ENCODE measurements at places on chromosomes 3 and 15.

- DNase-seq = no peak
Observed at GRCh38 chr3:8509961-8510360, 8.3 kb downstream of the LMCD1 start.

- DNase-seq = peak; percentile 22
Observed at GRCh38 chr3:194275291-194275690, 75.8 kb downstream of the CPN2 start.

GRCh38 chr15:69415381-69415780, 1.2 kb downstream of the KIF23 start:
- no peak for DNase-seq

GRCh38 chr15:71874245-71874644, 63.9 kb downstream of the NR2E3 start:
- no peak for DNase-seq

DNA sequence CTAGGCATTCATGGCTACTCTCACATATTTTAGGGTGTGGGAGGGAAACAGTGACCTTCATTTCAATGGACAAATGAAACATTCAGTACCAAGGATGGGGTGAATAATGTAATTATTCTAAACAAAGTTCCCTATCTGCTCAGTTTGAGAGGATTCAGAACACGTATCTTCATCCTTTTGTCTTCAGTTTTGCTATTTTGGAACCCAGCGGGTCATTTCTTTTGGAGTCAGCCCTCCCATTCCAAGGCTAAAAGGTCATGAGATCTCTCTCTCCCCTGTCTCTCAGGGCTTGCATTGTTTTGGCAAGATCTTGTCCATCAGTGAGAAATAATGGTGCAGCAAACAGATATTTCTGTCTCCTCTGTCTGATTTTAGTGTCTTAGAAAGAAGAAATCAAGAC, 16.3 kb upstream of the GATM start:
- no peak for DNase-seq

DNA sequence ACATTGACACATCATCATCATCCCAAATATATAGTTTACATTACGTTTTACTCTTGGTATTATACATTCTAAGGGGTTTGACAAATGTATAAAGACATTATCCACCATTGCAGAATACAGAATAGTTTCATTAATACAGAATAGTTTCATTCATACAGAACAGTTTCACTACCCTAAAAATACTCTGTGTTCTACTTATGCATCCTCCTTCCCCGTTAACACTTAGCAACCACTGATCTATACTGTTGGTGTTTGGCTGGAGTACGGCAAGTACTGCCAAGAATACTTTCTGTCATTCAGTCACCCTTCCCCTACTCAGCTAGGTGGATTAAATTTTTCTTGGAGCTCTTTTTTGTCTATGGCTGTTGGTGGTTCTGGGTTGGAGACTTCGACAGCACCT, 33.4 kb downstream of the LEKR1 start:
- DNase-seq = no peak

GRCh38 chr3:47985381-47985780, 30.8 kb downstream of the MAP4 start:
- DNase-seq = no peak

DNA sequence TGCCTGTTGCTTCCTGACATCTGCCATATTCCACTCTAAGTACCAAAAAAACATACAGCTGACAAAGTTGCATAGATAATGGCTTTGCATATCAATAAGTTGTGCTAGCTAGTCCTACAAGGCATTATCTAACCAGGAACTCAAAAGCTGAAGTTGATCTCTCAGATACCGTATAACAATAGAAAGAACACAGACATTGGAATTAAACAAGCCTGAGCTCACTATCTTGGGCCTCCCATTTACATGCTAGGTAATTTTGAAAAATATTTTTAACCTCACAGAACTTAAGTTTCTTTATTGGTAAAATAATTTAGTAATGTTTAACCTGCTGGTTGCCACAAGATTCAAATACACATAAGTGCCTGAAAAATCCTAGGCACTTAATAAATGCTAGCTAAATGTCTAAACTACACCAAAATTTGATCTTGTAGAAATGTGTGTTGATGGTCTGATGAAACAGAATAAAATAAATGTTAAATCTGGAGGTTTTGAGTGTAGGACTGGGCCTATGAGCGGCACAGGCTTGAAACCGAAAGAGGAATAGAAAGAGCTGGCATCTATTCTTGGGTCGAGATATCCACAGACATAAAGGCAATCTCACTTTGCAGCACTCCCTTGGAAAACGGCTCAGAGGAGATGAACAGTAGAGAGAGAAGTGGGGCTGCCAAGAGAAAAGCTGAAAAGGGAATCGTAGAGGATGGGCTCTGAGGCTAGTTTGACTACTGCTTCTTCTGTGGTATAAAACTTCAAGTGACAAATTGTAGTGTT, 29.9 kb upstream of the TTC14 start:
- no peak for DNase-seq

GRCh38 chr3:195522254-195523023, 20.7 kb downstream of the PPP1R2 start:
- DNase-seq = peak; percentile 38

GRCh38 chr3:24156466-24156865, 211.4 kb downstream of the NR1D2 start:
- peak; percentile 59 for DNase-seq

DNA sequence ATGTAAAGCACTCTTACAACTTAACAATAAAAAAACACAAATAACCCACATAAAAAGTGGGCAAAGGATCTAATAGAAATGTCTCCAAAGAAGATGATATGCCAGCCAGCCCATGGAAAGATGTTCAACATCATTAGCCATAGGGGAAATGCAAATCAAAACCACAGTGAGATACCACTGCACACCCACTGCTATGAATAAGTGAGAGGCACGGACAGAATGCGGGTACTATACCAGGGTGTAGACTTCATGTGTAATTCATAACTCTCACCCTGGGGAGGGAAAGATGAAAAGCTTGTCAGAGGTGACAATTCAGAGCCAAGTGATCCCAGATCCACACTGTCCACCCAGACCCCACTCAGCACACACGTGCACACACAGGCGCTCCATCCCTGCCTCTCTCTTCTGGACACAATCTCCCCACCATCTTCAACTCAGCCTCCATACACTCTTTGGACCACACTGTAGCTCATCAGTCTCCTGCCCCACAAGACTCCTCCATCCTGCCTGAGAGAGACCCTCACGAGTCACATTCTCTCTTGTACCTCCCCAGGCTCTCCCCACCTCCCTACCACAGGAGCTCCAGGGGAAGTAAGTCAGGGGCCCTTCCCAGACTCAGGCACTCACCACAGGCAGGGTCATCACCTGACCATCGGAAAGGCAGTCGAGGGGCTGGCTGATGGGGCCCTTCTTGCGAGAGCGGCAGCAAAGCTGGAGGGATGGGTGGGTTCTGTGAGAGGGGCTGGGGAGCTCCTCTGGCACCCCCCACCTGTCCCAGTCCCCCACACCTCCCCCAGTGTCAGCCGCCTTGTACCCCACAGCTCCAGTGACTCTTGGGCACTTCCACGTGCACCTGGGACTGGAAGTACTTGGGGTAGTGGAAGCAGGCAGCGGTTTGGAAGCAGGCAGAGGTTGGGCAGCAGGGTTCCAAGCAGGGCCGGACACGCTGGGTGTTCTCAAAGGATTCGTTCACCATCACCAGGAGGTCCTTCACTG, 21.3 kb downstream of the PLA2G4E start:
- no peak for DNase-seq

GRCh38 chr3:190252080-190252479, 70.2 kb downstream of the CLDN1 start:
- DNase-seq = no peak

DNA sequence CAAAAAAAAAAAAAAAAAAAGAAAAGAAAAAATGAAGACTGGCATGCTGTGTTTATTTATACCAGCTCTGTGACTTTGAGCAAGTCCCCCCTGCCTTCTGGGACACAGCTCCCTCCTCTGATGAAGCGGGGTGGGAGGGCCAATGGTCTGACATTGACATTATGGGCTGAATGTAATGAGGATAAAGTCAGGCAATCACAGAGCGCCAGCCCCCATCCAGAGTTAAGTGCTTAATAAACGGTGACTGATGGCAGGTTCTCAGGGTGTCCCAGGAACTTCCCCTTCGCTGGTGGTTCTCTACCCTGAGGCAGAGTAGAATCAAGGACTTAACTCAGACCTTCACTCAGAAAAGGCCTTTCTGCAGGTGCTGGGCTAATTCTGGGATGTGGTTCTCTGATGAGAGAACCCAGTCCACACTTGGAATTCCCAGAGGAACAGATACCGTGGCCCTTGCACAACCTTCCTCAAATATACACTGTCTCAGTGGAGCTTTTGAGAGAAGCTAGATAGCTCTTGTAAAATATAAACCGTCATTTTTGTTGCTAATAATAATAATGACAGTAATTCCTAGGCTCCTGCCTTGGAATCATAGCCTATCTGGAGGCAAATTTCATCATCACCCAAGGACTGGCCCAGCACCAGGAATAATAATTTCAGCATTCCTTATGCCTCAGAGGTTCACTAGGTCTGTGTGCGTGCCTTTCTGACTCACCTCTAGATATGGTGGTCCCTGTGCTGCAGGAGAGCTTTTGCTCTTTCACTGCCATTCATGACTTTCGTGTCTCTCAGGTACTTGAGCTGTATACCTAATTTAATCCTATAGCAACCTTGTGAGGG, 115.8 kb downstream of the RPLP1 start:
- no peak for DNase-seq

DNA sequence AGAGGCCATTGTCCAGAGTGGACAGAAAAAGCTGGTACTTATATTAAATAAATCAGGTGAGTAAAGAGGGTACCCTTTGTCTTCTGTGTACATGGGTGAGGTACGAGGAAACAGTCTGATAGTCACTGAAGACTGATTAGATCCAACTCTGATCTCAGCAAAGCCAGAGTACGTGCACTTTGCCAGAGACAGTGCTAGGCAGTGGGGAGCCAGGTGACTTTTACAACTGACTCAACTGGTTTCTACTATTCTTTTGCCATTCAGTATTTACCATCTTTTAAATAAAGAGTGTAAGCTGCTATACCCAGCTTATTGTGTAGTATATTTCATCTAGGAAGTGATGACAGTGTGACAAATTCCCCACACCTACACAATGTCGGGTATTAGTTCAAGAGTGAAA, 3.3 kb downstream of the GNL3 start:
- DNase-seq = no peak

- no peak for DNase-seq
Observed at GRCh38 chr3:40190056-40190455, 119.5 kb upstream of the EIF1B start.

DNA sequence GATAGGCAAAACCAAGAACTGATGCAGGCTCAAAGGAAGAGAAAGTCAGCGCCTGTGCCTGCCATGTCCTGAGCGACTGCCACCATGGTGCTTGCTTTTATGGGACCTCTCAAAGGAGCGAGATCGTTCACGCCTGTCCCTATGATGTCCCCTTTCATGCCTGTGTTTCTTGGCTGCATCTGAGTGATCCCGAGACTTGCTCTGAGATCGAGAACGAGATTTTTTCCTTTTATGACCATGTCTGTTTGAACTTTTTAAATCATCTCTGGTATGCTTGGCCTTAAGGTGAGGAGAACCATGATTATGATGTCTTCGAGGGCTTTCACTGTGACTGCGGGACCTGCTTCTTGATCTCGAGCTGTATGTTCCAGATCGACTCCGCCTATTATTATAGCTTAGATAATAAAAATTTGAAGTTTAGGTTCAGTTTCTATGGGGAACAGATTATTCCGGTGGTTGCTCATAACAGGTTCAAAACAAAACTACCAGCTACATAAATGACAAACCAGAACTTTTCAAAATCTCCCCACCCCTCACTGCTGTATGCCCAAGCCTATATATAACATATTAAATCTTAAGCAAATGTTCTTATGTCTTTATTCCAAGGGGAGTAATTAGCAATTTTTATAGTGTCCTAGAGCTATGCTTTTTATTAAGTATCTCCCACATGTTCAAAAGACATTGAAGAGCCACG, 11.6 kb downstream of the CCNL1 start:
- no peak for DNase-seq

GRCh38 chr3:52181543-52181942, 16.4 kb upstream of the ALAS1 start:
- DNase-seq = no peak

DNA sequence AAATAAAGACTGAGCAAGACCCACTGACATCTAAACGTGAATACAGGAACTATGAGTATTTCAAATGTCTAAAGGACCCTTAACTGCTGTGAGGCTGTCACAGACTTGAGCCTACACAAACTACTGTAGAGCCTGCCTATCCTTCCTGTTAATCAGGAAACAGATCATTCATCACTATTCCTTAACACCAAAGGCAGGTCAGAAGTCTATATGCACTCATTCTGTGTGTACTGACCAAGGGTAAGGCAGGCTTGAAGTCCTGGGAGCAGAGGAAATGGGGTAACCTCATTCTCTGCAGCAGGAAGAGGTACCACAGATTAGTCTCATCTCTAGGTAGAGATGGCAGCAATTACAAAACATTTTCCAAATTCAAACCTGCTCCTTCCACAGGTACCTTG, 30.7 kb downstream of the NPTN start:
- no peak for DNase-seq

- no peak for DNase-seq
Observed at GRCh38 chr3:32602206-32602605, 31.5 kb upstream of the DYNC1LI1 start.

DNA sequence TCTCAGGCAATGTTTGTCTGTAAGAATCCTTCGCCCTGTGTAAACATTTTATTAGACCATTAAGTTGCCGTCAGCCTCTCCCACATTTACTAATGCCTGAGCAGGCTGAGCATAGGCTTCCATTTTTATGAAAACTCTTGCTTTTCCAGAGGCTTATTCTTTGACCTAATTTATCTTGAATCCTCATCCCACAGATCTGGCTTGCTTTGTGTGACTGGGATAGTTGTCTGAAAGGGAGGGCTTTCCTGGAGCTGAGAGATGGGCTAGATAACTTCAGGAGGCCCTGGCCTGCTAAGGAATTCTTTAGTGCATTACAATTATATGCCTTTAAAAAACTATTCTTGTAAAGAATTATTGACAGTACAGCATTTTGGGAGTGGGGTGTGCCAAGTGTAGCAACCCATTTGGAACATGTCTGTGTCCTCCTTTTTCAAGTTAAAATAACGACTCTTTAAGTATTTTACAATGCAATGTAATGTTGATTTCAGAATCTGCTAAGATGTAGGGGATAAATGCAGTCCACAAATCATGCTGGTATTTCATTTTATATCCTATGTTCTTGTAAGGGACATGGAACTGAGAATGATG, 52.4 kb downstream of the EEFSEC start:
- no peak for DNase-seq

DNA sequence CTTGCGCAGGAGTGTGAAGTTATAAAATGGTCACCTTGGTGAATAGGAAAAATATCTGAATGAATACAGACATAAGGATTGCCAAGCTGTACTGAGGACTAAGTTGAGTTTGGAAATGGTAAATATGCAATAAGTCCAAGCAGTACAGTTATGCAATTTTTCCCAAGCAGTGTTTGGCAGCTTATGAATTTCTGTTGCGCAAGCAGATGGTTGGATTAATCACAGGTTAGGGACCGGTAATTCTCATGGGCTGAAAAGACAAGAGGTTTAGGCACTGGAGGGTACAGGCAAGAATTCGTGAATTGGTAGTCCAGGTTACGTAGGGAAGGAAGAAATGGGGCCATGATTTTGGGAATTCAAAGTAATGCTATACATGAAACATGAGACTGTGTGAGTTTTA, 210.3 kb downstream of the RAP2B start:
- DNase-seq = no peak
